CD8-positive, alpha-beta memory T cell (primary cell): ENCODE measurements at places on chromosomes 5 and 9.
A peak's percentile ranks its signal among the peaks of the same experiment; 100 is the strongest.

GRCh38 chr5:178085316-178085715, 28.0 kb upstream of the N4BP3 start:
- DNase-seq, result no peak

DNA sequence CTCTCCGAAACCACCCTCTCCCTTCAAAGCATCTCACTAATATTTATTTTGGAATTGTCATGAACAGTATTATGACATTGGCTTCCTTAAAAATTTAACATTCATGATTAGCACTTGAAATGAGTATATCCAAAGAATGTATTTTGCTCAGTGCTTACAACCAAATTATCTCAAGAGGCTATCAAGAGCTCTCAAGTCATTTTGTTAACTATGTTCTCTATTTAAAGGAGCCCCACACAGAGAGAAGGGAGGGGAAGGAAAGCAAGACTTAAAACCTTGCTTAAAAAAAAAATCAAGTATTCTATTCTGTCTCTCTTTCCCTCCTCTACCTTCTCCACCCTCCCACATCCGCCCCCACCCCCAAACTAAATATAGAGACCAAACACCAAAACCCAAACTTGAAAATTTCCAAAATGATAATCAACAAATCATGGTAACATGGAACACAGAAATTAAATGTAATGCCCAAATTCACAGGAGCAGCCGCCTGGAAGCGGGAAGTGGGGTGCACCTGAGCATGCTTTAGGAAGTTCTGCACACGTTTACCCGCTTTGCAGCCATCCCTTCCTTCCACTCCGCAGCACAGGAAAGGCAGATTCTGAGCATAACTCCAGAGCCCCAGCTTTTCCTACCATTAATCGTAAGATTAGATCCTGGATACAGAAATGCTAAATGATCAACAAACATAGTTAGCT, 66.9 kb downstream of the EBF1 start:
- DNase-seq, result no peak

DNA sequence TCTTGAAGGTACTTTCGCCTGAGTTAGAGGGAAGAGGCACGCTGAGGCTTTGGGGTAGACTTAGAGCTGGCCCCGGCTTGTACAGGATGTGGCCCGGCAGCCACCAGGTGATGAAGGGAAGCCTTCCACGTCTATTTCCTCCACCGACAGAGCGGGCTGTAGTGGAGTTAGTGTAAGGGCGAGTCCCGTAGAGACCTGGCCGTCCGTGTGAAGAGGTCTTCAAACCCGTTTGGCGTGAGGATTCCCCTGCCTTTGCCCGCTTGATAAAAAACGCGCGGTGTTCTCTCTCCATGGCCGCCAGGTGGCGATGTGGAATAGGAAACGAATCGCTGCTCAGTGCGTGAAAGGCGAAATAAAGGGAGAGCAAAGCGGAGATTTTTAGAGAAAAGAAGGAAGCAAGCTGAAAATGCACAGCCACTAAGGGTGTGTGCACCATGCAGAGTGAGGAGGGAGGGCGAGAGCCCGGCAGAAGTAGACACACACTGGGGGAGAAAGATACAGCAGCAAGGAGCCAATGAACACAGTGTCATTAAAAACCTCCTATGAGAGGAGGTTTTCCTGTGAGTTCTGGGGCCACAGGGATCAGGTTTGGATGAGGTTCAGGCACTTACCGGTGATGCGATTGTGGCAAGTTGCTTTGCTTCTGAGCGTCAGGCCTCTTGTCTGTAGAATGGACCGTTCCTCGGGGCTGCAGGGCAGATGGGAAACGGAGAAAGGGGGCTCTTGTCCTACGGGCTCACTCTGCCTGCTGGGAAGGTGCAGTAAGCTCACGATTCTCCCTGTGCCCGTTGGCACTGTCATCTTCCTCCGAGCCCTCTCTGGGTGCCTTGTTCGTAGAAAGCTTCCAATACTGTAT, 34.2 kb downstream of the STC2 start:
- peak; percentile 17 for DNase-seq

- DNase-seq, result no peak
Observed at GRCh38 chr9:29212397-29213387, 1639.4 kb upstream of the C9orf72 start.

GRCh38 chr9:68844631-68845612, 139.9 kb downstream of the PIP5K1B start:
- no peak for DNase-seq

GRCh38 chr9:7177383-7177782, 419.6 kb downstream of the KDM4C start:
- no peak for DNase-seq

- DNase-seq, result no peak
Observed at GRCh38 chr9:114112778-114113584, 13.9 kb upstream of the KIF12 start.

DNA sequence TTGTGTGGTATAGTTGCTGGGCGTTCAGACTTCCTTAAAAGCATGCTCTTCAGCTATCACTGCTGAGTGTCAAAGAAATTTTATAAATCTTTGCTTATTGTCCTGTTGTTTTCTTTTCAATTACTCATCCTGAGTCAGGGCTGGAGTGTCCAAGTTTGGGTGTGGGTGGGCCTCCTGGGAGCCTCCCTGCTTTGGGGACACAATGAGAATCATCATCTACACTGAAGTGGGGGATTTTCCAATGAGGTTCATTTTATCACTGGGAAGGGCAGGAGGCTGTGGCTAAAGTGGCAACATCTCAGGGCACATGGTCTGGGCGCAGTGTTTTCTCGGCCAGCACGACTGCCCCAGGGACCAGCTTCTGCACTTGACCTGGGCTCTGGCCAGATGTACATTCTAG, 19.5 kb downstream of the GFPT2 start:
- DNase-seq, result no peak

DNA sequence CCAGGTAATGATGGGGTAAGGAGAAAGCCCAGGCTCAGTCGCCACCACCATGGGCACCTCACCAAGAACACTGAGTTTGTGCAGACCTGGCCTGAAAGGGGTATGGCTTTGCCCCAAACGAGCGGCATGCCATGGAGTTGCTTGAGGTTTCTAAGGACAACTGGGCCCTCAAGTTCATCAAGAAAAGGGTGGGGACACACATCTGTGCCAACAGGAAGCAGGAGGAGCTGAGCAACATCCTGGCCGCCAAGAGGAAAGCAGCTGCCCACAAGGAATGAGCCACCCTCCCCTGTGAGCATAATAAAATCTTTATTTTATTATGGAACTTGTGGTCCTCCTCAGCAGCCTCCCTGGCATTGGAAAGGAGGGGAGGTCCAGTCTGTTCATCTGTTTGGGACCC, 23.8 kb downstream of the CD14 start:
- DNase-seq, result no peak

DNA sequence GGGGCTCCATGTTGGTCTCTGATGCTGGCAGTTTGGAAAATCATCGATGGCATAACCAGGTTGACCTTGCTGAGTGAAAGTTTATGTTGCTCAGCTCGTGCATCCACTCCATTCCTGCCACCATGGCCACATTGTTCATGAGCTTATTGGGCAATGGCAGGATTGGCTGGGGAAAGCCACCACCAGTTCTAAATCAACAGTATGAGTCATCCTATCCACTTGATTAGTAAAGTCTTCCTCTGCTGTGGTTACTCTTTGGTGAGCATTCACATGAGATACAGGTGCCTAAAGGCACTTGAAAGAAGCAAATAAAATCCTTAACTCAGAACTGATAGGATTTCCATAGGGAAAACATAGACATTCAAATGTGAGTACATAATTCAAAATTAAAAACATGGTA, 131.8 kb upstream of the FBN2 start:
- DNase-seq, result no peak

- DNase-seq, result no peak
Observed at GRCh38 chr5:57770039-57770438, 287.4 kb upstream of the ACTBL2 start.

DNA sequence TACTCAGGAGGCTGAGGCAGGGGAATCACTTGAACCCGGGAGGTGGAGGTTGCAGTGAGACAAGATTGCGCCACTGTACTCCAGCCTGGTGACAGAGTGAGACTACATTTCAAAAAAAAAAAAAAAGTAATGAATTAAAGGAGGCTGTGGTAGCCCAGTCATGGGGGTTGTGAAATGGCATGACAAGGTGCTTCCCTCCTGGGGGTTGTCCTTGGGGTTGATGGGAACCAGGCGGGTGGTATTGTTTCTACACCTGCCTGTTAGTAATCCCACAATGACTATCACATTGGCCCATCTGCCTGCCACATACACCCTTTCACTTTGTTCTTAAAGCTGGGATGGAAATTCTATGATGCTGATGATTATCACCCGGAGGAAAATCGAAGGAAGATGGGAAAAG, 5.6 kb downstream of the IDNK start:
- no peak for DNase-seq

GRCh38 chr9:8706531-8706930, 907.0 kb upstream of the DMAC1 start:
- DNase-seq, result no peak

DNA sequence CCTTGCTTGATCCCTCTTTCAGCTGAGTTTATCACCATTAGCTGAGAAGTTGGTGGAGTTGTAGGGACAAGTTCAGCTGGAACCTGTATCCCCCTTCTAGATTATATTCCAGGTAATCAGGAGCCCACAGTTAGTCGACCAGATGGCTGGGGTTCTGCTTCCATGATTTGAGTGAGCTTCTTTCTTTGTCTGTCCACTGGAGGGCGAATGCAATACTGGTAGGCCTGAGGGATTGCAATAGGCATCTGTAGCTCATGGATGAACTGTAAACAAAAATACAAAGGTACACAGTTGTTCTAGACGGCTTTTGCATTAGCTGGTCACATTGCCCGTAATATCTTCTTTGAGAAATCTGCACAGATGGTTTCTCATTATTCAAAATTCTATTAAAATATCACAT, 88.9 kb downstream of the PCSK5 start:
- no peak for DNase-seq

DNA sequence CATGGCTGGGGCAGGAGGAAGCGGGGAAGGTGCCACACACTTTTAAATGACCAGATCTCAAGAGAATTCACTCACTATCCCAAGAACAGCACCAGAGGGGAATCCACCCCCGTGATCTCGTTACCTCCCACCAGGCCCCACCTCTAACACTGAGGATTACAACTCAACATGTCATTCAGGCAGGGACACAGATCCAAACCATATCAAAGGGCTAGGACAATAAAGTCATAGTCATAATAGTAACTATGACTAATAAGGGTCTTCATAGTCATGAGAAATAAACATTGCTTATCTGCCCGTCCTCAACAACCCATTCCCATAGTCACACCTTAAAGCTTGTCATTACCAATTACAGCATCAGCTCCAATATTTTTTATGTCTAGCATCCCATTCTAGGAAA, 65.3 kb upstream of the SMC2 start:
- no peak for DNase-seq

DNA sequence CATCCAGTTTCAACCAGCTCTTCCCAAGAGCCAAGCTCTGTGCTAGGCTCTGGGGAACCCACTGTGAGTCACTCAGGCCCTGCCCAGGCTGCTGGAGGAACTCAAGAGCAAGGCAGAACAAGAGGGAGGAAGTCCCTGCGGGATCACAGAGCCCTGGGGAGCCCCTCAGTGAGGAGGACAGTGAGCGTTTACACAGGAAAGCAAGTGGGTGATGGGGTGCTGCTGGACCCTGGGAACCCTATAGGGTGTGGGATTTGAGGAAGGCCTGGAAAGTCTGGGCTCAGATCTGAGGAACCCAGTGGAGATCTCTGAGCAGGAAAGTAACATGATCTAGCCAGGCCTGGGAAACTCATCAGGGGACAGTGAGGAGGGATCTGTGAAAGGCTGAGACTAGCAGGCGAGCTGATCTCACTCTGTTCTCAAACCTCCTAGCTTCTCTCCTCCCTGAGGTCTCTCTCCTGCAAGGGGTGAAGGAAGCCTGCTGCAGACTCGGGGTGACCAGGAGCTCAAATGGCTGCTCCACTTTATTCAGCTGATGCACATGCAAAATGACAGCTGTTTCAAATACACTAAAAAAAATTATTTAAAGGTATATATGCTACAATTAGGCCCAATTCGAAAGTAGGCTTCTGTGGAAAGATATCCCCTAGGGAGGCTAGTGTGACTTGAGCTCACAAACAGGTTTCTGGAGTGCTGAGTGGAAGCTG, 70.0 kb downstream of the SHB start:
- DNase-seq, result no peak

GRCh38 chr5:153767221-153768188, 271.2 kb downstream of the FAM114A2 start:
- no peak for DNase-seq

GRCh38 chr9:22790329-22790728, 343.7 kb downstream of the DMRTA1 start:
- no peak for DNase-seq

GRCh38 chr9:112194969-112195431, 19.9 kb upstream of the SUSD1 start:
- DNase-seq, result no peak

DNA sequence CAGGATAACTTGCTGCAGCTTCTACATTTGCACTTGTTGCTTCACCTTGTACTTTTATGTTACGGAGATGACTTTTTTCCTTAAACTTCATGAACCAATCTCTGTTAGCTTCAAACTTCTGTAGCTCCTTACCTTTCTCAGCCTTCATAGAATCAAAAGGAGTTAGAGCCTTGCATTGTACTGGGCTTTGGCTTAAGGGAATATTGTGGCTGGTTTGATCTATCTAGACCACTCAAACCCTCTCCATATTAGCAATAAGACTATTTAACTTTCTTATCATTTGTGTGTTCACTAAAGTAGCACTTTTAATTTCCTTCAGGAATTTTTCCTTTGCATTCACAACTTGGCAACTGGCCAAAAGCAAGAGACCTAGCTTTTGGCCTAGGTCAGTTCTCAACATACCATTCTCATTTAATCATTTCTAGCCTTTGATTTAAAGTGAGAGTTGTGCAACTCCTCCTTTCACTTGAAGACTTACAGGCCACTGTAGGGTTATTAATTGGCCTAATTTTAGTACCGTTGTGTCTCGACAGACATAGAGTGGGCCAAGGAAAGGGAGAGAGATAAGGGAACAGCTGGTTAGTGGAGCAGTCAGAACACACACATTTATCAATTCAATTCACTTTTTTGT, 63.7 kb downstream of the SHOC1 start:
- DNase-seq, result no peak

GRCh38 chr9:29100762-29101161, 1527.5 kb upstream of the C9orf72 start:
- no peak for DNase-seq

- DNase-seq, result no peak
Observed at GRCh38 chr5:37197340-37198050, 51.7 kb downstream of the CPLANE1 start.

DNA sequence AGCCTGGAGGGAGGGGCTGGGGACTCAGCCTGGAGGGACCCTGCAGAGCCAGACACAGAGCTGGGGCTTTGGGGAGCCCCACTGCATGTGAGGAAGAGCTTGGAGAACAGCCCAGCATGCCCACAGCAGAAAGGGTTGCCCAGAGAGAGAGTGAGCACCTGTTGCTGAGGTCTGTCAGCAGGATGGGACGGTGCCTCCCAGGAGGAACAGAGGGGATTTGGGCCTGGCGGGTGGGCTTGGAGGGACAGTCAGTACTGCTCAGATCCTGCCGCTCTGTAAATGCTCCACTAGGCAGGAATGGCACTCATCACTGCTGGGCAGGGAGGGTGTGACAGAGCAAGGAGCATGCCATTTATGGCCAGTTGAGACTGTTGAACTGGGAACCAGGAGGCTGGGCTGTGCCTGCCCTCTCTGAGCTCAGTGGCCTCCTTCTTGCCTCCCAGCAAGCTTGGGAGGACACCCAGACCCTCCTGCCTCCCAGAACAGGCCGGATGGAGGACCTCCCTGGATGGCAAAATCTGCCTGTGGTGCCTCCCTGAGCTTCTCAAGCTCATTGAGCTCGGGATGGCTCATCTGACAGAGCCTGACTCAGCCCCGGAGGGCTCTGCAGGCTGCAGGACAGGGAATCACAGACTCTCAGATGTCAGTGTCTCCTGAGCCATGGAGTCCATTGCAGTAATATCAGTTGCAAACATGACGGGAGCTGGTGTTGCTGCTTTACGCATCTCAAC, 786 bp upstream of the HRCT1 start:
- DNase-seq, result no peak
